ENCODE measurements at places on chromosomes 3 and 15.

GRCh38 chr3:45962033-45962432 lies 18.8 kb downstream of the CXCR6 start:
- DNase-seq, result no peak

DNA sequence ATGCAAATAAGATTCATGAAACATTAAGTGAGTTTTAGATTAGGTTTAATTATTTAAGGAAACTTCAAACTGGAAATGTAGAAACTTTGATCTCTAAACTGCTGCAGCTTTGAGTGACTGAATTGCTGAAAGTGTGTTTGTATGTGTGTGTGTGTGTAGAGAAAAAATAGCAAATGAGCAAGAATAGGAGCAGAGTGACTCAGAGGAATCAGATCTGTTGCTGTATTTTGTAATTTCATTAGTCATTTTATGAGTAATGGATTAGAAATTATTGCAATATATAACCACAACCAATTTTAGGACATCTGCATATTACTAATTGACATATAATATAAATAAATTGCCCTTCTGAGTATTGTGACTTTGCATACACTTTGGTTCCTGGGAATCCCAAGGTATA lies 52.8 kb upstream of the SLC9A9 start:
- no peak for DNase-seq

DNA sequence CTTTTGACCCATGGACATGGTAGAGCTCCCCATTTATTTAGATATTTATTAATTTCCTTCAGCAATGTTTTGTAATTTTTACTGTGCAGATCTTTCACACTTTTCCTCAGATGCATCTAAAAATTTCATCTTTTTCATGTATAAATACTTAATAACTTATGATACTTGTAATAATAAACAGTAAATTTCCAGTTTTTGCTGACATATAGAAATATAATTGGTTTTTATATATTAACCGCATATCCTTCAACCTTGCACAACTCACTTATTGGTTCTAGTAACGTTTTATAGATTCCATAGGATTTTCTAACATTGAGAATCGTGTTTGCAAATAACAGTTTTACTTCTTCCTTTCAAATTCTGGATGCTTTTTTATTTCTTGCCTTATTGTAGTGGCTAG lies 3.5 kb upstream of the ZNF621 start:
- no peak for DNase-seq

DNA sequence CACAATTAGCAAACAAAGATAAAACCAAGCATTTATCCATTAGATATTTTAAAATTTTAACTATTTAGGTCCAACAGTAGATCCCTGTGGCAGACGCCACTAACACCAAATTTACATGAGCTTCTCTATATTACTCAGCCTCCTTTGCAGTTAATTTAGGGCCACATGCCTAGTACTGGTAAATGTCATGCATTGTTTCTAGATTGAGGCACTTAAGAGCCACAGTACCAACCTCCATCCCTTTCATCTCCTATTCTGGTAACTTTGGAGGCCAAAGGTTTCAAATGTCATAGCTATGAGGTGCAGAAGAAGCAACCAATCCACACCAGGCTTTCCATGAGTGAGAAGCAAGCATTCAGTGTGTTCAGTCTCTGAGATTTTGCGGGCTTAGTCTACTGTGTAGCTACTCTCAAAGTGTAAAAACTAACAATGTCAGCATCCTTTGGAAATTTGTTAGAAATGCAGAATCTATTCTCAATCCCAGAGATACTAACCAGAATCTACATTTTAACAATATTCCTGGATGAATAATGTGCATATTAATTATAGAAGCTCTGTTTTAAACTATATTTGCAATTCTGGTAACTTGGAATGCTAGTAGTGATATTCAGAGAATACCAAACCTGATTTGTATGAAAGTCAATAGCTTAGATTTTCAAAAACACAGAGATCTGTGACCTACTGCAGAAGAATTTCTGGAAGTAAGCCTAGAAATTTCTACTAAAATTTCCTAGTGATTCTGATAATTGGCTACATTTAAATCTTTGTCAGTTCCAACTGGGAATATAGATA lies 206.3 kb upstream of the CD96 start:
- DNase-seq, result no peak

DNA sequence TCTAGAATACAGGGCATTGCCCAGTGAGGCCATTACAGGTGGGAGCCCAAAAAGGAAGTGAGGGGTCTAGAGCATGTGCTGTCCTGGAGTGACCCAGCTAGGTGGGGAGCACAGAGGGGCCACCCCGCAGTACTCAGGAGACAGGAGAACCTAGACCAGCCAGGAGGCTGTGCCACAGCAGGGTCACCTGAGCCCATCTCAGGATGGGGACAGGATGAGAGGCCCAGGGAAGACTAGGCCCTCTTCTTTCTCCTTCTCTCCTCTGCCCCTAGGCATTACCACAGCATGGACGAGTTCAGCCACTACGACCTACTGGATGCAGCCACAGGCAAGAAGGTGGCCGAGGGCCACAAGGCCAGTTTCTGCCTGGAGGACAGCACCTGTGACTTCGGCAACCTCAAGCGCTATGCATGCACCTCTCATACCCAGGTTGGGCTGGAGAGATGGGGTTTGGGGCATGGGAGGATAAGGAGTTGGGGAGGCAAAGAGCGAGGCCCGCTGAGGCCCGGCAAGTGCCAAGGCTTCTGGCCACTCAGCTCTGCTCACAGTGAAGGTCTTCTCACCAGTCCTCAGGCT lies 20.6 kb downstream of the LOXL1 start:
- no peak for DNase-seq

- no peak for DNase-seq
These were observed 249.0 kb downstream of the MCTP2 start for GRCh38 chr15:94480289-94480834.

- no peak for DNase-seq
These were observed 56.0 kb upstream of the ATP2B2 start for GRCh38 chr3:10561162-10561945.

GRCh38 chr3:69563981-69564380 lies 175.3 kb upstream of the MITF start:
- DNase-seq, result no peak

DNA sequence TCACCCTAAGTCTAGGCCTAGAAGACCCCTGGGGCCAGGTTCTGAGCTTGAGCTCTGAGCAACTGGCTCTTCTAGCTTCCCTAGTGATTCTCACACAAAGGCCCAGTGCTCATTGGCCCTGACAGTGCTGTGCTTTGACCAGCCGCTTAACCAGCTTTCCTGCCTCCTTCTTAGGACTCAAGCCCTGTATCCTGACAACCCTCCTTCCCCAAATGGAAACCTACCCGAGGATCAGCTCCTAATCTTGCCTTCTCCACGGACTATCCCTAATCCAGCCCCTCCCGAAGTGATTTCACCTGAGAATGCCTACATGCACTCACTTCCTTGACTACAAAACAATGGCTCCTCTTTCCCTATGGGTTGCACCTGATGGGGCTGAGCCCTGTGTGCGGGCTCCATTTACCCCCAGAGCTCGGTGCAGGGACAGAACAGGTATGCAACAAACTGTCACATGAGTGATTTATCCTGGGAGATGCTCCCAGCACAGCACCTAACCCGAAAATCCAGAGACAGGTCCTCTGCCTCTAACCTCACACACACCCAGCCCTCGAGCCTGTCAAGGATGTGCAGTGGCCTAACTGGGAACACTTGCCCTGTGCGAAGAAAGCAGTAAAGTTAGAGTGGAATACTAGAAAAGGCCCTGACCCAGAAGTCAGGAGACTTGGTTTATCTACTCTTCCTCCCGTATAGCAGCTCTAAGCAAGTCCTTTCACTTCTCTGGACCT lies 2.3 kb downstream of the MEGF11 start:
- DNase-seq, result no peak

- DNase-seq, result no peak
These were observed 8.2 kb upstream of the C3orf38 start for GRCh38 chr3:88141458-88142083.

GRCh38 chr15:26394801-26395200 lies 378.1 kb downstream of the GABRB3 start:
- no peak for DNase-seq

DNA sequence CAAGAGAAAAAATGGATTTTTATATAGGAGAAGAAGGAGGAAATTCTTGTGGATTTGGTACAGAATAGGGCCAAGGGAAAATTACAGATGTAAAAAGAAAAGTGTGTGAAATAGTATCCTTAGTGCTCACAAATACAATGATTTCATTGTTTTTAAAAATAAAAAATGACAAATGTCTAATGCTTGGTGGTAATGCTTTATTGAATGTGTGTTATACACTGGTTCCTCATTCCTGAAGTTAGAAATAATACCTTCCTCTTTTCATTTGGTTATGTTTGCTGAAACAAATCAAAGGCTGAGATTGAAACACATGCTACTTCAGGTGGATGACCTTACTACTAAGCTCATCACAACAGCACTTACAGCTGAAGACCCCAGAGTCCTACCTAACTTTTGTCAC lies 37.7 kb upstream of the CCR2 start:
- DNase-seq, result no peak

DNA sequence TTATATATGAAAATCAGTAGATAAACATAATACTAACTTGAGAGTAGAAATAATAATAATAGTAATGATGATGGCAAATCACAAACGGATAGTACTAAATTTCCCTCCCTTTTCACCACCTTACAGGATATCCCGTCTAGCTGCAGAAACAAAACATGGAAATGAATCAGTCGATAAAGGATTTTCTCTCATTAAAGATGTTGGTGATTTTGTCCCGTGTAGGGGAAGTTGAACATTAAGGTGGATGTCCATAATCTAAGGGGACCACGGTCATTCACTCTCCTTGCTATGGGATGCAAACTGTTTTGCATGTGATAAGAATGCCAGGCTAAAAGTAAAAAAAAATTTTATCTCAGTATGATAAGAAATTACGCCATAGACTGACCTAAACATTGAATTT lies 1027.7 kb upstream of the NR2F2 start:
- no peak for DNase-seq

GRCh38 chr3:114565216-114565615 lies 271.4 kb downstream of the TIGIT start:
- no peak for DNase-seq

- DNase-seq, result no peak
These were observed 77.0 kb upstream of the SLC12A8 start for GRCh38 chr3:125289429-125289981.

GRCh38 chr15:69265347-69265955 lies 33.3 kb upstream of the PAQR5 start:
- DNase-seq, result no peak

GRCh38 chr3:174100744-174101143 lies 703.2 kb downstream of the NLGN1 start:
- no peak for DNase-seq

- no peak for DNase-seq
These were observed 14.4 kb downstream of the ABHD17C start for GRCh38 chr15:80709542-80709941.

DNA sequence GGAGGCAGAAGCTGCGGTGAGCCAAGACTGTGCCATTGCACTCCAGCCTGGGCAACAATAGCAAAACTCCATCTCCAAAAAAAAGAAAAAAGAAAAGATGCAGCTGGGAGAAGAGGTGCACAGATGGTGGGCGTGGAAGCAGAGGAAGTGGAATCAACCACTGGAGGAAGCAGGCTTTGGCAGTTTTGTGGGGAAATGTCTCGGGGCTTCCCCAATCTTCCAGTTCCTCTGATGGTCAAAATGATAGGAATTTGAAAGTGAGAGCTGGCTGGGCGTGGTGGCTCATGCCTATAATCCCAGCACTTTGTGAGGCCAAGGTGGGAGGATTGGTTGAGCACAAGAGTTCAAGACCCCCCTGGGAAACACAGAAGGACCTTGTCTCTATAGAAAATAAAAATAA lies 48.1 kb upstream of the SMAD3 start:
- DNase-seq, result no peak

DNA sequence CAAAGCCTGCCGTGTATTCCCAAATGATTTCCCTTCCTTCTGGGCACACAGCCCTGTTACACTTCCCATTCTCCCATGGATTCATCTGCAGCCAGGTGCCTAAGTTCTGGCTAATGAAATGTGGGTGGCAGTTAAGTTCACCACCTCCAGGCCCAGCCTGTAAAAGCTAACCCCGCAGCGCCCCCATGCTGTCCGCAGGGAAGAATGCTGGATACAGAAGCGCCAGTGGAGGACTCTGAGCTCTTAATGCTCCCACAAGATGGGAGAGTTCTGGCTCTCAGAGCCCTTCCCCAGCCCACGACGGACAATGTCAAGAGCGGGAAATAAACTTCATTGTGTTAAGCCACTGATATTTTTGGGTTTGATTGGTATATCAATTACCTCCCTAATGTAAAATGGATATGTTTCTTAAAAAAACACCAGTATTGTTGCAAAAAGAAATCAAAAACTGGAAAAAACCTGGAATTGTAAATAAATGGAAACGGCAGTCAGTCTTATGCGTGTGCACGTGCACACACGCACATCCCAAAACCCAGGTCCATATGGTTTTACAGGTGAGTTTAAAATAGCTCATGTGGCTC lies 37.7 kb upstream of the FGD5 start:
- no peak for DNase-seq

DNA sequence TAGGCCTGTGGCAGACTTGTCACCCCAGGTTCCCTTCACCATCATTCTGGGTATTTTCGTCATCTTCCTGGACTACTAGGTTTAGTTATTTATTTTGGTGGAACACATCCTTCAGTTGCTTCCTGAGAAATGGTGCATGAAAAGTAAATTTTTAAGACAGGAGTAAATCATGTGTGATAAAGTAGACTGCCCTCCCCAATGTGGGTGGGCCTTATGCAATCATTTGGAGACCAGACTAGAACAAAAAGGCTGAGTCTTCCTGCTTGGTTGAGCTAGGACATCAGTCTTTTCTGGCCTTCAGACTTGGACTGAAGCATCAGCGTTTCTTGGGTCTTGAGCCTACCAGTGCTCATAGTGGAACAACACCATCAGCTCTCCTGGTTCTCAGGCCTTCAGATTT lies 50.7 kb upstream of the SLC2A2 start:
- DNase-seq, result no peak

- DNase-seq, result no peak
These were observed 56.8 kb downstream of the WNT7A start for GRCh38 chr3:13822871-13823585.

DNA sequence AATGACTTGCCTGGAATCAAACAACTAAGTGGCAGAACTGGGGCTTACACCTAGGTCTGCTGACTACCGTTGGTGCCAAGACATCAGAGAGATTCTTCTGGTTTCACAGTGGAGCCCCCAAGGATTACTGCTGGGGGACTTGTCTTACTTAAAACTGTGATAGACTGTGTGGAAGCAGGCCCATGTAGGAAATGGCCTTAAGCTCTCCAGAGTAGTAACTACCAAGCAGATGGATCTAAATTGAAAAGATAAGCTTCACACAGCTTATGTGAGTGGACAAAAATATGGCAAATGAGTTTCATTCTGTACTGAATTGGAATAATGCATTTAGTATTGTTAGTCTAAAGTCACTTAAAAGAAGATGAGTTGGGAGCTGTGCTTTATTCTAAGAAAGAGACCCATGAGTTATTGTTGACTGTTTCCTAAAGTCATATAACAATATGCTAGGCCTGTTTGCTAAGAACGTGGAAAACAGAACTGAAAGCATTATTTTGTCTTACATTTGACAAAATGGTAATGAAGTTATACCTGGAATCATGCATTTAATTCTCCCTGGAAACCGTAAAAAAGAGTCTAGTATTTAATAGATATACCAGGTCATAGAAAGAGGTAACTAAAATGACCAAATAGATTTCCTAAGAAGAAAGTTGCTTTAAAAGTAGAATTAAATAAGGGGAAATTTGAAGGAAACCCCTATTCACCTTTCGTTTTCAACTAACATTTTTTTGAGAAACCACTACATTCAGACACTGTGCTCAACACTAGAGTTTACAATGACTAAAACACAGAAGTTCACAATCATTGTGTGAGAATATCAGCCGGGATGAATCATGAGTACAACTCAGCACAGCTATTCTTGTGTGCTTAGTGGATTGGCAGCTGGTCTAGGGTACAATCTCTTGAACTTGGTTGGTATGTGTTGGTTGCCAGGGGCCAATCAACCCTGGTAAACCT lies 13.0 kb upstream of the MAPK6 start:
- DNase-seq, result no peak
